ENCODE measurements at places on chromosomes 4 and X.

GRCh38 chrX:8141896-8142295, 29.2 kb downstream of the VCX2 start:
- DNase-seq = no peak

DNA sequence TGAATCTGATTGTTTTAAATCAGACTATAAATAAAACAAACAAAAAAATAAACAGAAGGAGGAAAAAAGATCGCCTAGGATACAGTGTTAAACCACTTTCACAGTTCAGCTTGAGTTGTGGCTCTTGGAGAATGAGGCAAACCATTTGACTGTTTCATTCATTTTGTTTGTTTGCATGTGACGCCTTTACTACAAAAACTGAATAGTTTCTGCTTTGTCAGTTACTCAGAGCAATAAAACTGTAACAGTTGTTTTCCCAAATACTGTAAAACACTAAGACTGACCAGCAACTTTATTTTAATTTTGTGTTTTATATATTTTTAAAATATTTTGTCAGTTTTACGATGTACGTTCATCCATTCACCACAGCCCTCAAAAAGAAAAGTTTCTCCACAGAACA, 214.5 kb downstream of the FBXW7 start:
- DNase-seq = no peak

DNA sequence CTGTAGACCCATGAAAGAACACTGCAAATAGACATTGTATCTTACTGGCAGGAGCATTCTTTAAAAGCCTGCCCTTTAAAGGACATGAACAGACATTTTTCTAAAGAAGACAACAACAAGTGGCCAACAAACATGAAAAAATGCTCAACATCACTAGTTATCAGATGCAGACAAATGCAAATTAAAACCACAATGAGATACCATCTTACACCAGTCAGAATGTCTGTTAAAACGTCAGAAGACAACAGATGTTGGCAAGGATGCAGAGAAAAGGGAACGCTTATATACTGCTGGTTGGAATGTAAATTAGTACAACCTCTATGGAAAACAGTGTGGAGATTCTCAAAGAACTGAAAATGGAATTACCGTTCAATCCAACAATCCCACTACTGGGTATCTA, 77.2 kb downstream of the ATP10D start:
- no peak for DNase-seq

- DNase-seq = no peak
Observed at GRCh38 chrX:42432552-42432951, 345.4 kb downstream of the PPP1R2C start.

DNA sequence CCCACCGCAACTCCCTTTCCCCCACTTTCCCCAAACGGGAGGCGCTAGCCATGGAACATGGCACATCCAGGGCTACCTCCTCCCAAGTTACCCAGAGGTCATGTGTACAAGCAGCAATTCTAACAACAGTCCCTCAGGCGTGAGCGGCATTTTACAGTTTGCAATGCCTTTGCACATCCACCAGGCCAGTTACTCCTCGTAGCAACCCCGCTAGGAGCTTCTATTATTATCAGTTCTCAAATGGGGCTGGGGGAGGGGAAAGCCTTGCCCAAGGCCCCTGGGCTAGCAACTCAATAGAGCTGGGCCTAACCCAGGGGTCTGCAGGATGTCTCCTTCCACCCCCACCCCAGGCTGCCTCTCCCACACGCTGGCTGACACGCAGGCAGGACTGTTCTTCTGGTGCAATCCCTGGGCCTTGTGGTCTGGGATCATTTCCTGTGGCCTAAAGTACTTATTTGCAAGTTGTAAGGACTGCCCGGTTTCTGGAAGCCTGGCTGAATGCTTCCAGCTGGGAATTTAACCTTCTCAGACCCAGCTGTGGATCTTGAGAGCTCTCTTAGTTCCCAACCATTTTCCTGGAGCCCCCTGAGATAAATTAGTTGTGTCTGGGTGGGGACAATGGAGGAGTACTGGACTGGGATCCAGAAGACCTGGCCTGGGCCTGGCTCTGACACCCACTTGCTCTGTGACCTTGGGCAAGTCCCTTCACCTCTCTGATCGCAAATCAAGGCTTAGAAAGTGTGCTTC, 27.7 kb downstream of the PJA1 start:
- DNase-seq = no peak

- no peak for DNase-seq
Observed at GRCh38 chr4:48589098-48589445, 99.0 kb downstream of the ZAR1 start.

GRCh38 chrX:56785442-56785841, 56.4 kb downstream of the NBDY start:
- no peak for DNase-seq

- no peak for DNase-seq
Observed at GRCh38 chrX:867966-868647, 237.5 kb downstream of the SHOX start.

- DNase-seq = no peak
Observed at GRCh38 chr4:3346146-3346545, 53.3 kb downstream of the RGS12 start.

GRCh38 chr4:20666012-20666860, 34.0 kb upstream of the PACRGL start:
- DNase-seq = no peak

DNA sequence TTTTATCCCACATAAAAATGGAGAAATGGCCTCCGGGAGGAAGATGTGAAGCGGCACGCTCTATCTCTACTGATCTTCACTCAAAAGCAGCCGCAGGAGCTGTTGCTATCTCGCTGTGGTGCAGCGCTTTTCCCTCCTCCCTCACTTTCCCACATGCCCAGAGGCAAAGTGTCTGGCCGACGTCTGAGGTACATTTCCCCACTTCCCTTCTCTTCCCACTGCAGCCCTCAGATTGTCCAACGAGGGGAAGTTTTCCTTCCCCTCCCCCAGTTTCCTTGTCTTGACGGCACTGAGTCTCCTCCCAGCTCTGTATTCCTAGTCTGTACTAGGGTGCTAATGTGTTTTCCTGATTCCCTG, 660 bp upstream of the COL25A1 start:
- no peak for DNase-seq

DNA sequence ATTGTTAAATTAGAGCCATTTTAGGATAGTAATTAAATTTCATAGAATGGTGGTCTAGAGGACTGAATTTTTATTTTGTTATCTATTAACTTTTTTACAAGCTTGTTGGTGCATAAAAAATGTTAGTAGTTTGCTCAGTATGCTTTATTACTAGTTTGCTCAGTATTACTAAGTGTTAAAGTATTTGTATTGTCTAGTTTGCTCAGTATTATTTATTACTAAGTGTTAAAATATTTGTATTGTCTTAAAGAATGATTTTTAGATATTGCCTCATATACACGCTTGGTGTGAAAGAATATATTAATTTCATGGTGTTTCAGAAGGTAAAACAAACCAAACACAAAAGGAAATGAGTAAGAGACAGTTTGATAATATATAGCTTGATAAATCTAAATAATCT, 268.4 kb upstream of the MAGEB18 start:
- no peak for DNase-seq

DNA sequence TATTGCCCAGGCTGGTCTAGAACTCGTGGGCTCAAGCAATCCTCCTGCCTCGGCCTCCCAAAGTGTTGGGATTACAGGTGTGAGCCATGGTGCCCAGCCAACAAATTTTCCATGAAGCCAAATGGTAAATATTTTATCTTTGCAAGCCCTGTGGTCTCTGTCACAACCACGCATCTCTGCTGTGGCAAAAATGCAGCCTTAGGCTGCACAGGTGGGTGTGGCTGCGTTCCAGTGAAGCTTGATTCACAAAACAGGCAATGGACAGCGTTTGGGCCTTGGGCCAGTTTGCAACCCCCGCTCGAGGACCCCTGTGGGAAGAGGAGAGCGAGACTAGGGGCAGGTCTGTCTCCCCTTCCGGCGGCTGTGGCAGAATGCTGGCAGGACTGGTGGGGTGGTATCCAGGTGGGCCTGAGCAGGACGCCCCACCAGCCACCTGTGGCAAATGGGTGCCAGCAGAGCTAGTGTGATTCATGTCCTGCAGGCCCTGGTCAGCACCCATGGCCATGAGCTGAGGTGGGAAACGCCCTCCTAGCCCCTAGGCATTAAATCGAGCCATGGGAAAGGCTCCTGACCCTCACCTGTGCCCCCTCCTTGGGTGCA, 19.7 kb downstream of the HTRA3 start:
- no peak for DNase-seq

- DNase-seq = no peak
Observed at GRCh38 chr4:166146806-166147540, 273.9 kb downstream of the TLL1 start.
